HEK293T (cell line): ENCODE measurements at places on chromosomes 6 and 20.

DNA sequence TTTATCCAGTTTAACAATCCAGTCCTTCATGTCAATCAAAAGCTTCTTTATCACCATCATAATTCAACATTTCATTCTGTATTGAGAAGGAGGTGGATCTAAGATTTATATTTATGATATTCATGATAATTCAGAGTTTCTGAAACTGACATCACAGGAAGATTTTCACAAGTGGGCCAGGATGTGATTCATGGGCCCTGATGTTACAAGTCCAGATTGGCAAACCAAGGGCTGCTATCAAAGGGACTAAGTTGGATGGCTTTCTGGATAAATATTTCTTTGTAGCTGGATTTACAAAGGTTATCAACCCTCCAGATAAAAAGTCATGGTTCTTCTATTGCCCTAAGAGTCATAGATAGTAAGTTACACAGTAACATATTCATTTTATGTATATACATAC is 866.5 kb downstream of the KIF16B start:
- DNase-seq, result no peak

DNA sequence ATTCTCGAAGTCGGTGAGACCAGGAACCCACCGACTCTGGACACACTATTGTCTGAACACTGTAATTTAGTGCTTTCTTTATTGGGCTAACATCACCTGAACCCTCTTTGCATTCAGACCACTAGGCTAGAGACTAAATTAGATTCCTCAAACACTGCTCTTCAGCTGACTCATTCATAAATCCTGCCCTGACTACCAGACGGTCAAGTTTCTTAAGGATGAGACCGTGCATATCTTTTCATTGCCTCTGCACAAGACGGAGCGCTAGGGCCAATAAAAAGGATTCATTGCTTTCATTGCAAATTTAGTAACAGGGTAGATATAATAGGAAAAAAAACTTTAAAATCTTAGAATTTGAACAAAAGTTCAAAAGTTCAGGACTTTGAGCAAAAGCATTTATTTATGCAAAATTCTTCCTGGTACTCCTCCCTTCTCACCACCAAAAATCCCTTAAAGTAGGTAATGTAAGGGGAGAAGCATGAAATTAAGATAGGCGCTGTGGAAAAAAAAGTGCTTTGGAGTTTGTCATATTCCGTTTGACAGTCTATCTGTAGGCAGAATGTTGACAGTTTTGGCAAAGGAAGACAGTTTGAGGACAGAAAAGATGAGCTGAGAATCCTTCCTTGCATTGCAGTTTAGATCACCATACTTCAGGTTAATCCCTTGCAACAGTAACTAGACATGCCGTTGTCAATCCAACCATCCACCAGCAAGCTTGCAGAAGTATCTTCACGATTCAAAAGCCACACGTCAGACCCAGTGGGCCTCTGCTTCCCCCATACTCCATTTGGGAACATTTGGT is 328.6 kb upstream of the JARID2 start:
- DNase-seq, result no peak

DNA sequence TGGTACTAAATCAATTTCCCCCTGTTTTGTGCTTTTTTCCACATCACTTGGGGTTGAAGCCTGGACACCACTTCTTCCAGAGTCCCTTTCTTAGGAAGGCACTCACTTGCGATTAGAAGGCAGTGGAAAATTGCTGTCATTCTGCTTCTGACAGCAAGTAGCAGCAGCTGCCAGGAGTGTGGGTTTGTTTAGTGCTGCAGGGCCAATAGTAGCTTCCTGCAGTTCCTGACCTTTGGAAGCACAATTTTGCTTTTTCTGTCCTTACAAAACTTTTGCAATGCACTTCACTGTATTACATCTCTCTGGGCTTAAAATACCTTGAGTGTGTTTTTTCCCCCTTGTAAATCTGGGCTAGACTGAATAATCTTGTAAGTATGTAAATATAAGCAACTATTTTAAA is 12.5 kb upstream of the HLA-DRA start:
- no peak for DNase-seq

DNA sequence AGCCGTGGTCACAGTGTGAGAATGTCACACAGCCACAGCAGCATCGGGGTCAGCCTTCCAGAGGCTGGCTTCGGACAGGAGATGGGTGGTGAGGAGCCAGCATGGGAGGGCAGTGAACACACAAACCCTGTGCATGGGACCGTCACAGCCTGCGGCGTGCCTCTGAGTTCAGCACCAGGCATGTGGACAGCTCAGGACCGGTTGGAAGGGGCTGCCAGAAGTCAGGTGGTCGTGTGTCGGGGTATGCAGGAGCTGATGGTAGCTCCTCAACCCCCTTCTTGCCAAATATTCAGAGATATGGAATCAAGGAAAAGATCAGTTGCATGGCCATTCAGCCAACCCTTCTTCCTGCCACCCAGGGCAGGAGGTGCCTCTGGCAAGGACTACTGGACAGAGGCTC is 28.2 kb downstream of the MYT1 start:
- DNase-seq, result peak; percentile 18

DNA sequence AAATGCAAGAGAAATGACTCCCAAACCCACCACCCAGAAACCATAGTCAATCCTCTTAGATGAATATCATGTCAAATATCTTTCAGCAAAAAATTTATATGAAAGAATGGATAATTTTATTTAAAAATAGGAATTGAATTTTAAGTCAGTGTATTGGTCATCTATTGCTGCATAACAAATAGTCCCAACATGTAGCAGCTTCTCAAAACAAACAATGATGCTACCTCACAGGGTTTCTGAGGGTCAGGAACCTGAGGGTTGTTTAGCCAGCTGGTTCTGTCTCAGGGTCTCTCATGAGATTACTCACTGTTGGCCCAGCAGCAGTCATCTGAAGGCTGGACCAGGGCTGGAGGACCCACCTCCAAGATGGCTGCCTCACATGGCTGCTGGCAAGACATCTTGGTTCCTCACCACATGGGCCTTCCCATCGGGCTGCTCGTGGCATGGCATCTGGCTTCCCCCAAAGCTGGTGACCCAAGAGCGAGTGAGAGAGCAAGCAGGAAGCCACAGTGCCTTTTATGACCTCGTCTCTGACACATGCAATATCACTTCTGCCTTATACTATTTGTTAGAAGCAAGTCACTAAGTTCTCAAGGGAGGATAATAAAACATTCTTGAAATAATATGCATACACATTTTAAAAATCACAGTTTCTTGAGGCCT is 36.3 kb downstream of the BANF2 start:
- DNase-seq, result no peak

DNA sequence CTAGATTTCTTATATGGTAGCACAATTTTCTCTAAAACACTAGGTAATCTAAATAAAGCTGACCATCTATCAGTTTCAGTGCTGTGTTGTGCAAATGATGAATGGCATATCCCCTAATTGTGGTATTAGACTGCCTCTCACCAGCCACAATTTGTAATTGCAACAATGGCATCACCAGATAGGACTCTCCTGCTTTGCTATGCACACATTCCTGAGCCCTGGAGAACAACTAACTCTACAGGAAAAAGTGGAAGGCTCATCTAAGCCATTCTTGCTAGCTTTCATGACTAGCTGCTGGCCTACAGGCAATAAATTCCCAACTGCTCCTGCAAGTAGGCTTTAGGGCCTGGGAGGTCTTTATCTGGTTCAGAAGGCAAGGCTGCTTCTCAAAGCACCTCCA is 974.1 kb downstream of the EYS start:
- DNase-seq, result no peak

DNA sequence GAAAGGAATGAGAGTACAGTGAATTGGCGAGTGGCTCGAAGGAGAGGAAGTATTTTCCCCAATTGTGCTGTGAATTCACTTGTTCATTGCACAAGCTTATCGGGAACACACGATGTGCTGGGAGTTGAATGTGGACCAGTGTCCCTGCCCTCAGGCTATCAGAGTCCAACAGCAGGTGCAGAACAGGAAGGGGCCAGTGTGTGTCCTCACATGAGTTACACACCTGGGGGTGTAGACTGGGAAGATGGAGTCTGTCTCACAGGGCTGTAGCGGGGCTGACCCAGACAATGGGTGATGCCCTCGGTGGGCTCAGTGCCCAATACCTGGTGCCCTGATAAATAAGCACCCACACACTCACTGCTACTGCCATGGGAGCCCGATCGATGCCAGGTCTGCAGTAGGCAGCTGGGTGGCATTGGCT is 14.4 kb downstream of the DUSP22 start:
- no peak for DNase-seq
